Activated T-cell treated with anti-CD3 and anti-CD28 coated beads for 24 hours (primary cell): ENCODE measurements at places on chromosomes 16 and 17.
A peak's percentile ranks its signal among the peaks of the same experiment; 100 is the strongest.

DNA sequence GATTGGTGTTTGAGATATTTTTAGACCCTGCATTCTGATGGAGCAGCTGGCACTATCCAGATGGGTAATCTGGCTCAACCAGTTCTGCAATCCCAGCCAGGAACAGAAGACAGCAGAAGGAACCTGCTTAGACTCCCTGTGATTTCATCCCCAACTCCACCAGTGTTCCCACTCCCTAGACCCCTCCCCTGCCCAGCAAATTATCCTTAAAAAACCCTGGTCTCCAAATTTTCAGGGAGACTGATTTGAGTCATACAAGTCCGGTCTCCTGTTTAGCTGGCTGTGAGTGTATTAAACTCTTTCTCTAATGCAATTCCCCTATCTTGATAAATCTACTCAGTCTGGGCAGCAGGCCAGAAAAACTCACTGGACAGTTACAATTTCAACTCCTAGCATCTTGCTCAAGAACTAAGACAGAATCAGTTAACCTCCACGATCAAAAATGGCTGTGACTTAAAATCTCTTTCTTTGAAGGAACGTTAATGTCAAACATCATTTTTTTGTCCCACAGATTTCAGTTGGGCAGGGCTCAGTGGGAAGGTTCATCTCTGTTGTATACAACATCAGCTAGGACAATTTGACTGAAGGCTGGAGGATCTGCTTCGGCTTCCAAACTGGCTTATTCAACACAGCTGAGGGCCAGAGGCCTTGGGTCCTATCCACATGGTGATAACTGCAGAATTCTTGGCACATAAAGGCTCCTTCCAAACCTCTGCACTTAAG is 4.9 kb upstream of the RBL2 start:
- DNase-seq, result no peak

- no peak for DNase-seq
These were observed 61.1 kb downstream of the CHD9NB start for GRCh38 chr16:52991572-52991971.

DNA sequence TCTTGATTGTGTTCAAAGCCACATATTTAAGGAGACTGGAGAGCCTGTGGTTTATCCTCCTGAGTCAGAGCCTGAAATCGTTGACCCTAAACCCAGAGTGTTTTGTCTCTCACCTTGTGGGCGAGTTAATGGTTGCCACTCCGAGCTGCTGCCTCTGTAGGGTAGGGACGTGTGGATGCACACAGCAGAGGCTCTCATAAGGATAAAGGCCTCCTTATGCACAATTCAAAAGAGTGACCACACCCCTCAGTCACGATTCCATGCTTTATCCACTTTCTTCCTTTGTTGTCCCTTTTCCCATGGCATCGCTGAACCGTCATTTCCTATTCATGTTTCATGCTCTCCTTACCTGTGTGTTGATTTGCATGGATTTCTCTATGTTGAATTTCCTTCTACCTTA is 805.0 kb upstream of the RBFOX1 start:
- no peak for DNase-seq

DNA sequence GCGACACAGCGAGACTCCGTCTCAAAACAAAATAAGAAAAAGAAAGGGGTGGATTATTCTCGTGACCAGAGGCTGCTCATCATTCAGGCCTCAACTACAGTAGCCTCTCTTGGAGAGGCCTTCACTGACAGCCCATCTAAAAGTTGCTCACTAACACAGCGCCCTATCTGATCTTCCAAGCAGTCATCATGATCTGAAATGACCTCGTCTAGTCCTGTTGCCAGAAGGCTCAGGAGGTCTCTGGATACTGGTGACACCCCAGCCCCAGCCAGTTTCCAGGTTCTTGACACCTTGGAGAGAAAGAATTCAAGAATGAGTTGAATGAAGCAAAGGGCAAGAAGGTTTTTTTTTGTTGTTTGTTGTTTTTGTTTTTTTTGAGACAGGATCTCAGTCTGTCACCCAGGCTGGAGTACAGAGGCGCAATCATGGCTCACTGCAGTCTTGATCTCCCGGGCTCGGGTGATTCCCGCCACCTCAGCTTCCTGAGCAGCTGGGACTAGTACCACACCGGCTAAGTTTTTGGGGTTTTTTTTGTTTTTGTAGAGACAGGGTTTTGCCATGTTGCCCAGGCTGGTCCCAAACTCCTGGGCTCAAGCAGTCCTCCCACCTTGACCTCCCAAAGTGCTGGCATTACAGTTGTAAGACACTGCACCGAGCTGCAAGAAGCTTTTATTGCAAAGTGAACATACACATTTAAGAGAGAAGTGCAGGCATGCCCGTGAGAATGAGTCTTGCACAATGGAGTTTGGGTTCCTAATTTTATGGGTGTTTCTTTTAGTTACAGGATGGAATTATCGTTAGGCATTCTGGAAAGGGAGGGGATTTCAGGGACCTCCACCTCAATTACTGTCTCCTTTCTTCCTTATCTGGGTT is 2.7 kb upstream of the ZC3H7A start:
- no peak for DNase-seq

DNA sequence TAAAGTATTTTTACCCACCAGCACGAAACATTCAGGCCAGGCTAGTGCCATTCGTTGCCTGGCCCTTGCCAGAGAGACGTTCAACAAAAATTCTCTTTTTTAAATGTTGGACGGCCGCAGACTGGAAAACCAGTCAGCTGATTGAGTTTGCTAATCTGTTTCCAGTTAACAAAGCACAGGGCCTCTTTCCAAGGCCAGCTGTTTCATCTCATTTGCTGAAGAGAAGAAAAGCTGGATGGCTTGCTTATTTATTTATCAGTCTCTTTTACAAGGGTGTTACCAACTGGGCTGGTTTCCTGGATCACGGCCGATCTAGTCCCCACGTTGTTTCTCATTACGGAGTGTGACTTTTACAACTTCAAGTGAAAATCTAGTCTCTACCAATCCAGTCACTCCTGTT is 418.7 kb upstream of the DYNLRB2 start:
- DNase-seq, result no peak

DNA sequence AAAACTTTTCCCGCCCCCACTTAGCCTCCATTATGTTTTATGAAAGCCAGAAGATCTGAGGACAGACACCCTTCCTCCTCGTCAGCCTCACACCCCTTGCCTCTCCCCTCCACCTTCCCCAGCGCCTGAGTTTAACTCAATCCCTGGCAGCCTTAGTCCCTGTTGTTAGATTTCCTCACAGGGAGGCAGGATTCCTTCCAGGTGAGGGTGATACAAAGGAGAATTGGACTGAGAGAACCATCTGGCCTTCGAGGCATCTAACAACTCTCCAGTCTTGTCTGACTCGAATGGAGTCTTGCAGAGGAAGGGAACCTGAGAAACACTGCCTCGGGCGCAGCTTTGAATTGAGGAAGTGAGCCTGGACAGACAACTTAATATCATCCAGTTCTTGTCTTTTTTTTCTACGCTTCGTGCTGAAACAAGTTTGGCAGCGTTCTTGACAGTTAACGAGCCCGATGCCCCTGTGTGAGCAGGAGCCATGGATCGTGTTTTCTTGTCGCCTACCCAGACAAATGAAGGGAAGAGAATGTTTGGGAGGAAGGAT is 1.3 kb upstream of the ZNF768 start:
- no peak for DNase-seq

GRCh38 chr16:28923231-28923587 is 1.8 kb downstream of the RABEP2 start:
- no peak for DNase-seq

GRCh38 chr17:27807567-27808470 is 7.5 kb upstream of the NOS2 start:
- peak; percentile 33 for DNase-seq

DNA sequence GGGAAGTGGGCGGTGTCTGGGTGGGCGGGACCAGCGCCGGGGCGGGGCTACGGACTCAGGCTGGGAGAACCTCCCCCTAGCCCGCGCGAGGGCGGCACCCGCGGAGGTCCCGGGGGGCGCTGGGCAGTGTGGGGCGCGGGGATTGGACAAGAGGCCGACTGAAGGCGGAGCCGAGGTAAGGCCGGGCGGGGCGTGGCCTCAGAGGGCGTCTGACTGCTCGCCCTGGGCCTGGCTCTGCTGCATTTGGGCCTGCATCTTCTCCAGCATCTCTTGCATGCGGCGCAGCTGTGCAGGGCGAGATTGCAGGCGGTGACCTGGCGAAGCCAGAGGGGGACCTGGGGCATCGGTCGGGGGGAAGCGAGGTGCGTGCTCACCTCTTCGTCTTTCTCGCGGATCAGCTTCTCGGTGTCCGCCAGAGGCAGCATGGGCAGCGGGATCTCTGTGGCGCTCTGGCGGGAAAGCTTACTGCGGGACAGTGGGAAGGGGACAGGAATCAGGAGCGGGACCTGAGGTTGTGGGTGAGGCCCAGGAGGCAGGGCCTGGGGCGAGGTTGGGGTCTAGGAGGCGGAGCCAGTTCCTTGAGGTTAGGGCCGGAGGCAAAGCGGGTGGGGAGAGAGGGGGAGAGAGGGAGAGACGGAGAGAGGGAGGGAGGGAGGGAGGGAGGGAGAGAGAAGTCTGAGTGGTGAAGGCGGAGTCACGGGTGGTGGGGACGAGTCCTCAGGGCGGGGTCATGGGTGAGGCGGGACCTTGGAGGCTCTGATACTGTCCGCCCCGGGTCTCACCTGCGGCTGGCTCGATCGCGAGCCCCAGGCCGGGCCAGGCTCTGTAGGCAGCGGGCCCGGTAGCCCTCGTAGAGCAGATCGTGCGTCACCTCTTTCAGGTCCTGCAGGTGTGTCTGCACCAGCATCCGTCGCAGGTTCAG is 3.9 kb downstream of the SEPTIN1 start:
- DNase-seq, result peak; percentile 99

DNA sequence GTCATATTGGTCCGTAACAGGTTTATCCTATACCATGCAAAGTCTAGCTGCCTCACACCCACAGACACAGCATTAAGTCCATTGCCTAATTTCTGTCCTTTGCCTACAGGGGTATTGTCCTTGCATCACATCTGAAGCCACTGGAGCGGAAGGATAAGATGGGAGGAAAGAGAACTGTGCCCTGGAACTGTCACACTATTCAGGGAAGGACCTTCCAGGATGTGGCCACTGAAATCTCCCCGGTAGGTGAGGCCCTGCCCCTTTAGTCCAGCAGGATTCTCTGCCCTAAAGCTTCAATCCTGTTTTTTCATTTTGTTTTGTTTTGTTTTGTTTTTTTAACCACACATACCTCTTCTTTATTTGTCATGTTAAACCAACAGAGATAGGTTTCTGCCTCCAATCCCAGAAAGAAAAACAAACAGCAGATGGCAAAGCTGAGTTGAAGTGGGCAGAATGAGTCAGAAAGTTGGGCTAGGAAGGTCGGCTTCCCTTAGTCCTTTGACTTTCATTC is 2.2 kb upstream of the EFTUD2 start:
- no peak for DNase-seq

- no peak for DNase-seq
These were observed 5.8 kb upstream of the RARA start for GRCh38 chr17:40303009-40303657.

DNA sequence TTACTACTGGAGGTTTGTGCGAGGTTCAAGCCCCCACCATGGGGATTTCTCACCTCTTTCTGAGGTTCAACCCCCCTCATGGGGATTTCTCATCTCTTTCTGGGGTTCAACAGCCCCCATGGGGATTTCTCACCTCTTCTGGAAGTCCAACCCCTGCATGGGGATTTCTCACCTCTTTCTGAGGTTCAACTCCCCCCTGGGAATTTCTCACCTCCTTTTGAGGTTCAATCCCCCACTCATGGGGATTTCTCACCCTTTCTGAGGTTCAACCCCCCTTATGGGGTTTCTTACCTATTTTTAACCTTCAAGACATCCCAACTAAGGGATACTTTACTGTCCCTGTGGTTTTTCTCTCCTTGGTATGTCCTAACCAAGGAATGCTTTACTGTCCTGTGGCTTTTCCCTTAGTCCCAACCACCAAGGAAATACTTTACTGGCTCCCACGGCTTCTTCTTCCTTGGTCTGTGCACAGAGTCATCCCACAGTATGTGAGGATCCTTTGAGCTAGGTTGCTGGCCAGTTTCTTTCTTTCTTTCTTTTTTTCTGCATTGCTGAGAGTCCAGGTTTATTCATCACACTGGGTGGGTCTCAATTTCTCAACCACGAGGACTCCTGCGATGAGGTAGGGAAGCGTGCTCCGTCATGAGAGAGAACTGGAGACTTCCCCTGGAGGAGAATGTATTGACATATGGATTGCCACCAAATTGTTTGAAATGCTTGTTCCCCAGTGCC is 2140.2 kb downstream of the TP53TG3F start:
- DNase-seq, result no peak

DNA sequence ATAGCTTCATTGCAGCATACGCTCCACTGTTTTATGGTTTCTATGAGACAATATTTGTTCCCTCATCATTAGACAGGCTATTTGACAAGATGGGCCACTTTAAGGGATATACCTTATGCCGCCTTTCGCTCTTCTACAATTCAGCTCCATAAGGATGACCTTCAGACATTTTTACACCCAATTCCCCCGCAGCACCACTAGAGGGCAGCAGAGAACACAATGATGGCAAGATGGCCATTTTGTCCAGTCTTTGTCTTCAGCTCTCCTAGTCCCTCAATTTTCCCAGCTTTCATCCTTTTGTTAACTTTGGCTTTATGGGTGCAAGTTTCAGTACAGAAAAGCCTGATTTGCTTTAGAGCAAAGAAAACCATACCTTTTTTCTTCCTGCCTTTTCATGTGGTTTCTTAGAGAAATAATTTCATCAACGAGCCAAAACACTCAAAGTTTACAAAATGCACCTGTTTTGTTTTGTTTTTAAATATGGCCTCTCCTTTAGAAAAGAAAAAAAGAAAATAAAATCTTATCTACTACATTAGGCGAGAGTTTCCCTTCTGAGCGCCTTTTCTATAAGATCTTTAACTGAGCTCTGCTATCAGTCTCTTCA is 355.3 kb downstream of the TOX3 start:
- DNase-seq, result peak; percentile 30

DNA sequence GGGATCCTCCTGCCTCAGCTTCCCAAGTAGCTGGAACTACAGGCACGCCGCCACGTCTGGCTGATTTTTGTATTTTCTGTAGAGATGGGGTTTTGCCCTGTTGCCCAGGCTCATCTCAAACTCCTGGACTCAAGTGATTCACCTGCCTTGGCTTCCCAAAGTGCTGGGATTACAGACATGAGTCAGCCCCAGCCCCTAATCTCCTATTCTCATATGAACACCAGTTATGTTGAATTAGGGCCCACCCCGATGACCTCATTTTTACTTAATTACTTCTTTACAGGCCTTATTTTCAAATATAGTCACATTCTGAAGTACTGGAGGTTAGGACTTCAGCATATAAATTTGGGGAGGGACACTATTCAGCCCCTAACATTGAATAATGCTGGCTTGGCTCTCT is 49.2 kb downstream of the ZNRF1 start:
- no peak for DNase-seq
